ENCODE measurements at places on chromosomes 6 and 20.

DNA sequence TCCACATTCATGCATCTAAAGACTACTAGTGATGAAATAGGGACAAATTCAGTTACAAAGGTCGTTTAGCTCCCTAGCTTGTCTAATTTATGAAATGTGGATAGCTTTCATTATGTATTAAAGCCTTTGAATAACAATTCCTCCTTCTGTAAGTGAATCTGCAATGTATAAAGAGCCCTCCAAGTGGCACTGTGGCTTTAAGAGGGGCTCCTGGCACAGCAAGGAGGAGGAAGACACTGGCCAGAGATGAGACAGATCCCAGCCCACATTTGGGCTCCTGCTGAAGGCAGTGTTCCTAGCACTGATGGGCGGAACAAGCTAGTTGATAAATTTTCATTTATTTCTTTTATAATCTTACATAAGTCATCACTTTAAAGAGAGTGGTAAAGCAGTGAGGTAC, 17.6 kb upstream of the FUCA2 start:
- DNase-seq: no peak

DNA sequence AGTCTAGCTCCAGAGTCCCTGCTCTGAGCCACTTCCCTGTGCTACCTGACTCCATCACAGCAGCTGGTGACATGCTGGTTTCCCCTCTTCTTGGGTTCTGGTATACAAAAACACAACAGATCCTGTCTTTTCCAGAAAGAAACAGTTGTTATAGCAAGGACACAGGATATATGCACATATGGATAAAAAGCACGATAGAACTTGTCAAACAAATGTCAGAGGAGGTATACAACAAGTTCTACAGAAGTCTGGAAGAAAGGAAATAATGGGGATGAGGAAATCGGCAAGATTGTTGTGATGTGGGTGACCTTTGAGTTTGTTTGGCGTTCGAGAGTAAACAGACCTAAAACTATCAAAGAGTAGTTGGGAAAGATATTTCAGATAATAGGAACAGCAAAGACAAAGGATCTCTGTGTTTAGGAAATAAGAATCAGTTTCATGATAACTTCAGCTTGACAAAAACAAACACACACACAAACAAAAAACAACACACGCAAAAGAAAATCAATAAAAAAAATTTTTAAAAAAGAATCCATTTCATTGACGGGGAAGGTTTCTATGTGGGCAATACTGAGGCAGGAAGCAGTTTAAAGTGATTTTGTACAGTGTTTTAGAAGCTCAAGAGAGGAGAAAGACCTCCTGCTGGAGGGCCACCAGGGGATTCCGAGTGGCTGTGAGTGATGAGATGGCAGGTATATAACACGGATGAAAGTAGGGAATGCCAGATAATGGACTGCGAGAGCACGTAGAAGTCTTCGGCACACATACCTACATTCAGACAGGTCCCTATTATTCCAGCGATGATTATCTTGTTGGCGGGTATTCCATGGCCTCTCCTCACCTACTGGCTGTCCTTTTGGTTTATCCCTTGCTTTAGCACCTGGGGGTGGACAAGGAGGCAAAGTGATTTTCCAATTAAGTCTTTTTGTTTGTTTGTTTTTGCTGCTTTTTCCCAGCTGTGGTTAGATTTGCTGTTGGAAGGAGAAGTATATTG, 174.9 kb downstream of the HS3ST5 start:
- DNase-seq: no peak

GRCh38 chr20:40770564-40771307, 81.7 kb upstream of the MAFB start:
- DNase-seq: no peak

DNA sequence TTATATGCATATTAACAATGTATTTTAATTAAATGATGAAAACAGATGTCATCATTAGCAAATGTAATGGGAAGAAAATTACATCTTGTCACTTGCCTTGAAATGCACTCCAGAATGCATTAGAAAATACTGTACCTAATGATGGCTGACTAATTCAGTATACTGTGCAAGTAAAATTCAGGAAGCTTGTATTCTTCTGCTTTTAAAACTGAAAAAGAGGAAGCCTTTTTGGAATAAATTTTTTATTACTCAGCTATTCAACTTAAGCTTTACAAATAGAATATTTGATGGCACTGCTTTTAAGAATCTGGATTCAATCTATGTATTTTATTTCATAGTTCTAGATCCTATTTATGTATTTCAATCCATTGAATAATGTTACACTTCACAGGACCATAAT, 195.5 kb downstream of the RIMS1 start:
- DNase-seq: no peak

DNA sequence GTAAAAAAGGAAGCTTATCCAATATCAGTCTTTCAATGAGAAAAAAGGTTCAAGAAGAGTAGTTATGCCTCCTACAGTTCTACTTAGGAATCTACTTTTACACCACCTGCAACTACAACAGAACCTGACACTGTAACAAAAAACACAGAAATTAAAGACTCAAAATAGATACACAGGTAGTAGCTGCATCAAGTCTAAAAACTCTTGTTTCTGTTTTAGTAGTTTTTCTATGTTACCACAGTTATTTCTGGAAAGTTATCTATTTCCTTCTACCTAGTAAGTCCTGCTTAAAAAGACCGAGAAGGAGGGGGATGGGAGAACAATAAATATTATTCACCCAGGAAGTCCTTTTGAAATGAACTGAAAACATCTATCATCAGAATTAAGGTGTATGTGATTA, 52.5 kb downstream of the ATG5 start:
- no peak for DNase-seq
